ENCODE measurements at places on chromosomes 4 and X.

DNA sequence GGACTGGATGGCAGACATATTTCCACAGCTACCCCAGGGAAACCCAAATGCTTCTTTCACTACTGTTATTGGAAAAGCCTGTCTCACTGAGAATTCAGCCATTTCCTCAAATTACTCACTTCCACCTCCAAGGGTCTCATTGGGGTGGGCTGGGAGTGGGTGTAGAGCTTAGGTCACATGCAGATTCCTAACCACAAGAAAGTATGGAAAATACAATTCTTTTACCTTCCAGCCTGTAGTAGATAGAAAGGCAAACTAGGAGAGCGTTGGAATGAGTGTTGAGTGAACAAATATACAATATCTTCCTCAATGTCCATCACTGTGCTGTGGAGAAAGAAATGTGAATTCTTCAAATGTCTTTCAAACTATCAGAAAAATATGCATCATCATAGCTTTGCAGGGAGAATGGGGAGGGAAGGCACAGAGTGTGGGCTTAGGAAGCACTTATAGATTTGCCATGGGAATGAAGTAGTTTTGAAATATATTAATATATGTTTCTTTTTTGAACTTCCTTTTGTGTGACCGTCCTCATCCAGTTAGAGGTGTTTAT lies 245.3 kb upstream of the JADE1 start:
- no peak for DNase-seq

GRCh38 chrX:124981420-124981819 lies 338.3 kb upstream of the TEX13C start:
- no peak for DNase-seq

DNA sequence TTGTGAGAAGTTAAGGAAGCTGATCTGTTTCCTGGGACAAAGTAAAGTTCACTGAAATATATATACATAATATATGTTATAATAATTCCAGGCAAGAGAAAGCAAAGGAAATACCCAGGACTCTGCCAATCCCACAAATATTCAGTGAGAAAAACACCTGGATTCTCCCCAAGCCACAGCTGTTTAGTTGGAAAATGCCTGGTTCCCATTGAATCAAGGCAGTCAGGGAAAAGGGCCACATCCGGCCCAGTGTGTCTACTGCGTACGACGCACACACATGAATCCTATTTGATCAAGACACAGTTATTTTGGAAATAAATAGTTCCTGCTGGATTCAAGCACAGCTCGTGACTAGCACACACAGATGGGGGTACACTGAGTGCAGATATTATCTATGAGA lies 6.3 kb upstream of the DCHS2 start:
- no peak for DNase-seq

DNA sequence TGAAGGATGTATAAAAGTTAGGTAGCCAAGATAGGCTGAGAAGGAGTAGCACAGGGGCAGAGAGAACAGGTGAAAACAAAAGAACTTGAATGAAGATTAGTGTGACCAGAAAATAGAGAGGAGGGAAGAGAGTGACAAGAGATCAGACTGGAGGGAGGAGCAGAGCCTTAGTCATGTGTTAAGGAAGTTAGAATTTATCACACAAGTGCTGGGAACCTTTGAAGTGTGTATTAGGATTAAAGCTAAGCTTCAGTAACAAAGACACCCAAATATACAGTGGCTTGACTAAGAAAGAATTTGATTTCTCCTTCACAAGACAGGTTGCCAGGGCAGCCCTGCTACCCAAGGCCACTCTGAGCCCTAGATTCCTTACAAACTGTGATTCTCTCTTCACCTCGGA lies 10.7 kb upstream of the CCDC149 start:
- DNase-seq, result no peak

- DNase-seq, result no peak
Measured at GRCh38 chrX:15579778-15580747, 20.7 kb downstream of the ACE2 start.

DNA sequence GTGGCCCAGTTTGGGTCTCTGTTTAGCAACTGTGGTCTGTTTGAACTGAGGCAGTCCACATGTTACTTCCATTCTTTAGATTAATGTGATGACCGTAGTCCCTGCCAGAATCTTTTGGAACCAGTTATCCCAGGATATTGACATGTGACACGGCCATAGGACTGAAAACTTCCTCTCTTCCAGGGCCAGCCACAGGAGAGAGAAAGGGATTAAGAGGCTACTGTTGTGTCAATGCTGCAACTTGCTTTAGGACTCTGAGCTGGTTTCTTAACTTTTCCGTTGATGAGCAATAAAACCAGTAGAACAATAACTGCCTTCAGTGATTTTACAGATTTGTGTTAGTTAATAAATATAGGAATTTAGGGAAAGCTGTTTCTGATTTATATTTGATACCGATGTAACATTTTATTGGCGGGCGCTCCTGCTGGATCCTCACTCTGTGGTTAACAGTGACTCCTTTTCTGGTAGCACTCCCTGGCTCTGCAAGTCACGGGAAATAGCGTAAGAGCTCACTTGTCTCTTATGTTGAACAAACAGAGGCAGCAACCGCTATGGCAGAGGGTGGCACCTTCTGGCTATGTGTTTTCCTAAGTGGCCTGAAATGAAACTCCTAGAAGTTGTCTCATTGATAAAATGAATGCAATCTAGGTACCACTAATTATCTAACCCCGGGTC lies 2.5 kb downstream of the TENM3 start:
- no peak for DNase-seq

GRCh38 chr4:166335256-166335938 lies 462.4 kb downstream of the TLL1 start:
- no peak for DNase-seq

- DNase-seq, result no peak
Measured at GRCh38 chrX:133413218-133413925, 1.9 kb downstream of the GPC4 start.

GRCh38 chr4:71711044-71711984 lies 72.6 kb downstream of the GC start:
- no peak for DNase-seq

DNA sequence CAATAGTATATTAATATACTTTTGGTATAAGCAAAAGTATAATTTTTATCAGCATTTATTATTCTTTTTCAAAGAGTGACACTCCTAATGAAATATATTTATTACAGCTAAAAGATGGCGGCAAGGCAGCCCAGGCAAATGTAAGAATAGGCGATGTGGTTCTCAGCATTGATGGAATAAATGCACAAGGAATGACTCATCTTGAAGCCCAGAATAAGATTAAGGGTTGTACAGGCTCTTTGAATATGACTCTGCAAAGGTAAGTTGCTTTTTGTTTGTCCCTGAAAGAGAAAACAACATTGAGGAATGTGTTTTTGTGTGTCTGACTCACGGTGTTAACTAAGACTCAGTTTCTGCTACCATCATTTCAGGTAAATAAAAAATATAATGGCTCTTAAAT lies 71.9 kb downstream of the PDLIM5 start:
- DNase-seq, result no peak

GRCh38 chrX:10534611-10535010 lies 85.8 kb downstream of the MID1 start:
- DNase-seq, result no peak

Data from breast epithelium (tissue), 4 donors.